Osteoblast (primary cell): ENCODE measurements at places on chromosomes 12 and 14. TPM values are rescaled to one million over a fixed set of nuclear protein-coding genes. Genes with fewer than 3 reads are reported as not detected.

CCDC197 gene
- total RNA-seq: not detected in 2 replicates

PLBD2 gene
- 64.8 and 69.1 TPM in 2 replicates for total RNA-seq

CCDC196 gene
- total RNA-seq: not detected in 2 replicates

MIP gene
- total RNA-seq: not detected in 2 replicates

DNA sequence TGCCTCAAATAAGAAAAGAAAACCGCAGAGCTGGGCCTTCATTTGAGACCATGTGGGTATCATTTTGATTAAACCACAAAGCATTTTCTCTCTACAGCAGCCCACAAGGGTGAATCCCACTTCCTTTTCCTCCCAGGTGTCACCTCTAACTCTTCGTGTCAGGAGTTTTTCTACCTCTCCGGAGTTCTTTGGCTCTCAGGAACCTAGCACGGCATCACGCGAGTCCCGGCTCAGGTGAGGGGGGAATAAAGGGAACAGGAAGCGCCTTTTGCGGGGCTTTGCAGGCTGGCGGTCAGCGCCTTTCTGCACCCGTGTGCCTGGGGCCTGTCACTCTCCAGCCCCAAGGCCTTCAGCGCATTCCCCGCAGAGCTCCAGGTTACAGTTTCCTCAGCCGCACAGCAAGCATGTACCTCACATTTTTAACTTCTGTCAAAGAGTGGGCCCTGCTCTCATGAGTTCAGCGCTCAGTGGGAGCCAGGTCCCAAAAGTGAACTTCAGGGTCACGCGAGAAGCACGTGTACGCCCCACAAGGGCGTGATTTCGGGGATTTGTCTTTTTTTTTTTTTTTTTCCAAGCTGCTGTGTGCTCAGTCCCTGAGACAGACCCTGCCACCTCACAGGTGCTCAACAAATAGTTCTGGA is 740 bp upstream of the PRPF40B start:
- DNase-seq: peak; percentile 92

DNA sequence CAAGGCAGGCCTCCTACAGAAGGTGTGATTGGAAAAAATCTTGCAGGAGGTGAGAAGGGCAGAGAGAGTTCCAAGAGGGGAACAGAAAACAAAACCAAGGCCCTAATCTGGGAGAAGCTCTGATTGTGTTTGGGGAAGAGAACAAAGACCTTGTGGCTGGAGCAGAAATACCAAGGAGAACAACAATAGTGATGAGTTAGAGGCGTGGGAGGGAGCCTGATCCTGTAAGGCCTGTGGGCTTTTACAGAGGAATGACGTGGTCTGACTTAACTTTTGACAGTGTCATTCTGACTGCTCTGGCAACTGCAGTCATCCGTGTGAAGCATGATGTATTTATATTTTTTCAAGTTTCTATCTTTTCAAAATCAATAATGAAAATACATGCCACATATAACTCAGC is 200.6 kb downstream of the ANO4 start:
- peak; percentile 78 for DNase-seq

DNA sequence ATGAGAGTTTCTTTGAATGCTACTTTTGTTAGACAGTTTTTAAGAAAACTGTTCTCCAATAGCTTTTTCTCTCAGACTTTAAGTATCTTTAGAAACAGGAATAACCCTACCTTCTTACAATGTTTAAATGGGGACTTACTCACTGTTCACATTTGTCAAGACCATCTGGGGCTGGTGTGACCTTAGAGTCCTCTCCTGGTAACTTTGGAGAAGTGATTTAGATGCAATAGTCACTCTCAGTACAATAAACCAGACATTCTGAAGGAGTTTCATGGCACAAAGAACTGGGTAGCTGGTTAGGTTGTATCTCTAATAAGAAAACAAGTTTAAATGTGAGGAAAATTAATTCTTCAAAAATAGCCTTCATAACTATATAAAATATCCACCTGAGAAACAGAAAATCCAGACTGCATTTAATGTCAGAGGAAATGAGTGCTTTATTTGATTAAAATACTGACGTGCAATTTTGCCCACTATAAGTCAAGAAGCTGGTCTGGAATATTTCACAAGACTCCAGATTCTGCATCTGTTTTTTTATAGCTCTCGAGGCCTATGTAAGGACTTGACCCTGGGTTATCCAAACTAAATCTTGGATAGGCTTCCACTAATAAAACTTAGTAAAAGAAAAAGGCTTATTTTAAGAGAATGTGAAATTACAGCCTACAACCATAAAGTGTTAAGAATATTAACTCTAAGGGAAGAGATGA is 108.7 kb downstream of the PTGER2 start:
- peak; percentile 66 for DNase-seq

DNA sequence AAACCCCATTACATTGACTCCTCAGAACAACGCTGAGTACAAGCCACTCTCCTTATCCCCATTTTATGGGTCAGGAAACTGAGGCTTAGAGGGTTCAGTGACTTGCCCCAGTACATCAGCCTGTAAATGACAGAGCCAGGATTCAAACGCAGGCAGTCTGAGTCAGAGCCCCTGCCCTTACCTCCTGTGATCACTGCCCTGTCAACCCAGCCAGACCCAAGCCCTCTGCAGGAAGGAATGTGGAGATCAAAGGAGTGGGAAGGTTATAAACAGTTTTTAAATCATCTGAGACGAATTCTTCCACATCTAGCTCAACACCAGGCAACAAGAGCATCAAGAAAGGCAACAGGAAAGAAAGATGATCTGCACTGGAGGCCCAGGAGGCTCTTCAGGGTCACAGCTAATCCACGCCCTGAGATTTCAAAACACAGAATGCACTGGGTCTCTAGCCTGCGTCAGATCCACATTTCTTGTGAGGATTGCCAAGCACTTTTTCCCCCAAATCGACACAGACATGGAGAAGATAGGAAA is 38.5 kb downstream of the SPTB start:
- DNase-seq: no peak

DNA sequence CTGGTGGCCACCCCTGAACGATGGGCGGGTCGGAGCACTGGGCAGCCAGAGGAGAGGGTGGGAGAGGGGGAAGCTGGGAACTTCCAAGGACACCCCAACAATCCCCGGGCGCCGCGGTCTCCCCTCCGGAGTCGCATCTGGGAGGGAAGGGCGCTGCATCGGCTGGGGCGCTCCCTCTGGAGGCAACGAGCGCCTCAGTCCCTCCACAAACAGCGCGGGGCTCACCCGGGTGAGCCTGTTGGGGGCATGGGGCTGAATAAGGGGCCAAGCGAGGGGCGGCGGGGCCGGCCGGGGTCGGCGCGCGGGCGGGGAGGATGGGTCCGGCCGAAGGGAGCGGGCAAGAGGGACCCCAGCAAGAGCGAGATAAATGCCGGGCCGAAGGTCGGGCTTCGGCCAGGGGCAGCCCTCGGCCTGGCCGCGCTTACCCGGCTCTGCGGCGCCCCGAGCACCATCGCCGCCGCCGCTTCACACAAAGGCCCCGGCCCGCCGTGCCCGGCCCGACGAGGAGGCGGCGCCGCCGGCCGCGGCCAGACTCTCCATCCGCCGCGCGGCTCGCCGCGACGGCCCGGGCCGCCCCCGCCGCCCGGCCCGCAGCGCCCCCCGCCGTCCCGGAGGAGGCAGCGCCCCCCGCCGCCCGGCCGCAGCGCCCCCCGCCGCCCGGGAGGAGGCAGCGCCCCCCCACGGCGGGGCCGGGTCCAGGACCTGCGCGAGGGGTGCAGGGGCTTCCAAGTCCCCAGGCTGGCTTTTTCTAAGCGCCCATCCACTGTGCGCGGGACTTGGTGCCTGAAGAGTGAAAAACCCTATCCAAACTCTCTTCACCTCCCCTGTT is at the start of gene ZBTB39:
ZBTB39 (minus strand) TSS at position 567 of the 829 bp plus-strand sequence. CDS start 1,629 bp downstream, outside the sequence.
- peak; percentile 99 for DNase-seq

DNA sequence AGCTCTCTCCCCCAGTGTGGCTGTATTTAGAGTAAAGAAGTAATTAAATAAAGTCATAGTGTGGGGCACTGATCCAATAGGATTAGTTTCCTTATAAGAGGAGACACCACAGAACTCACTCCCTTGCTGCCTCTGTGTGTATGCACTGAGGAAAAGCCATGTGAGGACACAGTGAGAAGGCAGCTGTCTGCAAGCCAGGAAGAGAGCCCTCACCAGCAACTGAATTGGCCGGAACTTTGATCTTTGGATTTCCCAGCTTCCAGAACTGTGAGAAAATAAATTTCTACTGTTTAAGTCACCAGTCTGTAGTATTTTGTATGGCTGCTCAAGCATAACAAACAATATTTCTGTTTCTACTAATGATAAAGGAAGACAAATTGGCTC is 368.7 kb upstream of the PRICKLE1 start:
- no peak for DNase-seq

GRCh38 chr12:42483521-42483790 is 106.1 kb downstream of the PRICKLE1 start:
- DNase-seq: peak; percentile 89

DNA sequence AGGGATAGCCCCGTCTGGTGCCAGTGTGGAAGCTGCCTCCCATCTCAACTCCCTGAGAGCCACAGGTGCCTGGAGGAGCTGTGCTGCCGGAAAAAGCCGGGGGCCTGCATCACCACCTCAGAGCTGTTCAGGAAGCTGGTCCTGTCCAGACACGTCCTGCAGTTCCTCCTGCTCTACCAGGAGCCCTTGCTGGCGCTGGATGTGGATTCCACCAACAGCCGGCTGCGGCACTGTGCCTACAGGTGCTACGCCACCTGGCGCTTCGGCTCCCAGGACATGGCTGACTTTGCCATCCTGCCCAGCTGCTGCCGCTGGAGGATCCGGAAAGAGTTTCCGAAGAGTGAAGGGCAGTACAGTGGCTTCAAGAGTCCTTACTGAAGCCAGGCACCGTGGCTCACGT is 25.5 kb upstream of the P2RX4 start:
- peak; percentile 32 for DNase-seq

- DNase-seq: no peak
Observed at GRCh38 chr12:3809357-3810015, 56.6 kb upstream of the CRACR2A start.

GRCh38 chr12:111099186-111099585 is 178.8 kb upstream of the MYL2 start:
- no peak for DNase-seq

DNA sequence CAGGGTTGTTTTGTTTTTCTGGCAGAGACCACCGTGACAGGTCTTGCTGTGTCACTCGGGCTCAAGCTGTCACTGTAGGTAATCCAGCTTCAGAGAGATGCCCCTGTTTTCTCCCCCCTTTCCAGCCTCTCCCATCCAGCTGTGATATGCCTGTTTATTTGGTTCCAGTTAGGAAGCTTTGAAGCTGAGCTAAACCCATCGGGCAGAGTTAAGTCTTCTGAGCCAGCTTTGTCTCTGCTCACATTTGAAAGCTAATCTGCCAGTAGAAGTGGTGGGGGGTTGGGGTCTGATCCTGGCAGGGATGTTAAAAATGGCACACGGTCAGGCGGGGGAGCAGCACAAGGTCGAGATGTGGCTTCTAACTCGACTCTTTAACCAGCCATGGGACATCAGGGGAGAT is 130.0 kb downstream of the TSPAN9 start:
- DNase-seq: no peak

GRCh38 chr12:101908395-101908794 is 31.0 kb downstream of the DRAM1 start:
- no peak for DNase-seq

DNA sequence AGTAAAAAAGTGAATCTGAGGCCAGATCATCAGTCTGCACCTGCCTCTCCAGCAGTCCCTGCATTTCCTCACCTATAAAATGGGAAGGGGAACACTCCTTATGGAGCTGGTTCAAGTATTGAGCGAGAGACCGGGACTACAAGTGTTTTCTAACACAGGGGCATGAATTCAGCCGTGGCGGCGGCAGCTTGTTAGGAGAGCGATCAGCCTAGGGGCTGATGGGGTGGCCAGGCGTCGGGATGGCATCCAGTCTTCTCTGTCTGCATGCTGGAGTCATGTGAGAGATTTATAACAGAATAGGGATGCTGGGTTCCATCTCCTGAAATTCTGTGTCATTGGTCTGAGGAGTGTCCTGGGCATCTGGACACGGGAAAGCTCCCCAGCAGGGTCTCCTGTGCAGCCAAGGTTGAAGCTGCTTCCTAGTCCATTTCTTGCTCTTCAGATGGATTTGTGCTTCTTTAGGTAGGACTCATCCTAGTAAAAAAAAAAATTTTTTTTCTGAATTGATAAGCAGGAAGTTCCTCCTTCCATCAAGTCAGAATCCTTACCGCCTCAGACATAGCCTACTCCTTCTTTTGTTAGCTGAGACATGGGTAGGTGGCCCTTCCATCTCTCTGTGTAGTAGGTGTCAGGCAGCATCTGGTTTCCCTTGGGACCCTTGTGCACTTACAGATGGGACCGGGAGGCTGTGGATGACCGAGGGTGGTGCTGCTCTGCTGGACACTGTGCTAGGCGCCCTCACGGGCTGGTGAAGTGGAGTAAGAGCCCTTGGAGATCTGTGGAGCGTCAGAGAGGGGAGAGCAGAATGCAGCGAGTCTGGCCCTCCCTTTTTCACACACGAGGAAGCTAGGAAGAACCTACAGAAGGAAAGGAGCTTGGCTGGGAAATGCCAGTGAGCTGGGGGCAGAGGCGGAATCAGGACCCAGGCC is 146.7 kb downstream of the TSPAN9 start:
- no peak for DNase-seq

GRCh38 chr12:119744900-119745606 is 77.1 kb downstream of the PRKAB1 start:
- DNase-seq: no peak

- DNase-seq: no peak
Observed at GRCh38 chr14:50257732-50258131, 26.4 kb upstream of the SOS2 start.

GRCh38 chr12:123142921-123143735 is 7.8 kb downstream of the PITPNM2 start:
- no peak for DNase-seq

- no peak for DNase-seq
Observed at GRCh38 chr12:26031827-26032226, 73.3 kb downstream of the RASSF8 start.

DNA sequence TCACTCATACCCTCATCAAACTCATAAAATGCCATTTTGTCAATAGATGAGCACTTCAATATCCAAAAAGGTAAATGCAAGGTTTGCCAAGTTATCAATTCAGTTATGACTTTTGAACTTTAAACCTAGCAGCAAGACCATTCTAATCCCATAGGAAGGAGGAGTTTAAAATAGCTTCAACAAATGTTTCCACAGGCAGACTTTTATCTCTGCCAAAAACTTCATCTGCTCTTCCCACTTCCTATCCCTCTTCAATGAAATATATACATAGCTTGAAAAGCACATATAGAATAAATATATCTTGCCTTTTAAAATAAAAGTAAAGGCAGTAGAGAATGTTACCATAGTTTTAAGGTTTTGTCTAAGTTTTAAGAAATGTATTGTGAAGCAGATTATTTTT is 1749.1 kb upstream of the SEL1L start:
- no peak for DNase-seq

GRCh38 chr12:75976913-75977312 is 54.7 kb downstream of the PHLDA1 start:
- DNase-seq: no peak

DNA sequence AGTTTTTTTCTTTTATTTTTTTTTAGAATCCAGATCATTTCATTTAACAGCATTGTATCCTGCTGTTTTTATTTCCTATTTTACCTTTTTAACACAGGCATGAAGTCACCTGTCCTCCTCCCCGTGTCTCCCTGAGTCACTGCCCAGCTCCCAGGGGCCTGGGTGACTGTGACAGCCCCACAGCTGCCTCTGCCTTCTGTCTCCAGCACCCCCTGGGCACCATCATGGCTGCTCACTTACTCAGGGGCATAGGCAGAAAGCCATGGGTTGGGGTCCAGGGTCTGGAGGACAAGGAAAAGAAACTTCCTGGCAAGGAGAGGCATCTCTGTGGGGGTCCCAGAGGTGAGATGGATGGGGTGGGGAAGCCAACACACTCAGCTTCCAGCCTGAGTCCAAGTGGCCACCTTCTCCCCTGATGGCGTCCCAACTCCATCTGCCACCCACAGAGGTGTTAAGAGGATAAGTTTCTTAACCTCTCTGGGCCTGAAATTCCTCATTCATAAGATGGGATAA is 25.3 kb downstream of the TMEM63C start:
- no peak for DNase-seq

GRCh38 chr12:44869503-44869902 is 6.6 kb downstream of the NELL2 start:
- DNase-seq: no peak
